ENCODE measurements at places on chromosomes 7 and 10.

GRCh38 chr10:31683682-31684081 lies 244.9 kb downstream of the ARHGAP12 start:
- no peak for DNase-seq

- no peak for DNase-seq
Measured at GRCh38 chr10:121199081-121199480, 347.9 kb downstream of the WDR11 start.

DNA sequence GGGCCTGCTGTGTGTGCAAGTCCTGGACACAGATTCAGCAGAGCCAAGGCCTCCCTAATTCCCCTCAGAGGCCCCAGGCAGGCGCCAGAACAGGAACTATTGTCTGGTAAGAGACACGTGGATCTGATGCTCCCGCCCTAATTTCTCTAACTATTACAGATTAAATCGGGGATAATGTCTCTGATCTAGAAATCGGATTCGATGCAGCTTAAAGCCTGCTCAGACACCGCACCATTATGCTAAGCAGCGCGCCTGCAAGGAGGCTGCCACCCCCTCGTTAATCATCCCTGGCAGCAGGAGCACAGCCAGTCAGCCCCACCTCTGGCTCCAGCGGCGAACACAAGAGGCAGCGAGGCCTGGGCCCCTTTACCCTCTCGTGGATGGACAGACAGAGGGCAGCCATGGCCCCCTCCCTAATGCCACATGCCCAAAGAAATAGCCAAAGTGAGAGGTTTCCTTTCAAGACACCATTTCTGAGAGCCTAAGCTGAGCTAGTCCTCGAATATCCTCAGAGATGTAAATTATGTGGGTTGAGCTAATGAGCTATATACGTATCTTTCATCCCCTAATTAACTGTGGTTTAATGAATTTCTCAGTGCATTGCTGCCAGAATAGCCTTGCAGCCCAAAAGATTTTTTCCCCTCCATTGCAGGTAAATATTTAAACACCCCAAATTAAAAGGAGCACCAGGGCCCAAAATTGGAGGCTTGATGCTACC lies 122.1 kb downstream of the GRID1 start:
- DNase-seq, result no peak

GRCh38 chr7:130506358-130506757 lies 14.5 kb downstream of the MEST start:
- DNase-seq, result no peak

DNA sequence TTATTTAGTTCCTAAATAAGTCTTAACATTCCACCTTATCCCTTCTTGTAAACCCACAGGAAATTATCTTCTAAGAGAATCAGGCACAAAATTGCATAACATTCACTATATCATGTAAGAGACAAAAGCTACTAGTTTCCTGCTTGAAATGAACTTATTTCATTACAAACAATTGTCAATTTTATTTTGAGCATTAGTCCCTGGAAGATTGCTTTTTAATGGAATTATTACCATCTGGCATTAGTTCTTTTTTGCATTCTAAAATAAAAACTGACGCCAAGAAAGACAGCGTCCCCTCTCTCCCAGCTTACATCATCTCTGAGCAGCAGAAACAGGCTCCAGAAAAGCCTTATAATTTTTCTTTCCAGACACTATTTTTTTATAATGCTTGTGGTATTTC lies 121.8 kb downstream of the NOC3L start:
- no peak for DNase-seq

DNA sequence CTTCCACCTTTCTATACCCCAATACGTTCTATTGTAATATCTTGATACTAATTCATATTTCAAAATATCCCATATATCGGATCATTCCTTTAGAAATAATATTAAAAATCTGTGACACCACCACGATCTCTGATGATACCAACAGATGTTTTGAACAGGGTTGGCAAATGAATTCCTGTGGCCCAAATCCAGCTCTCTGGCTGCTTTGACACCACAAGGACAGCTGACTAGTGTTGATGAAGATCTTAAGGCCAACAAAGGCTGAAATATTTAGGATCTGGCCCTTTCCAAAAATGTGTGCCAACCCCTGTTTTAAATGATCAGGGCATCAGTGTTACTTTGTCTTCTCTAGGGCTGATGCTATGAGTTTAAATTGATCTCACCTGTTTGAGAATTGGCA lies 380.7 kb upstream of the PFKP start:
- no peak for DNase-seq

Data from NCI-H1105 (cell line).